Astrocyte of the hippocampus (primary cell): ENCODE measurements at places on chromosomes 4 and X.

- DNase-seq, result peak; percentile 33
Measured at GRCh38 chr4:76188557-76188956, 25.1 kb downstream of the SCARB2 start.

- no peak for DNase-seq
Measured at GRCh38 chrX:23478056-23478455, 143.4 kb downstream of the PTCHD1 start.

GRCh38 chr4:95114521-95114920 is 356.8 kb downstream of the BMPR1B start:
- DNase-seq, result no peak

- no peak for DNase-seq
Measured at GRCh38 chrX:1416327-1416784, 24.4 kb upstream of the SLC25A6 start.
